ENCODE measurements at places on chromosomes 5 and 9. TPM values are rescaled to one million over a fixed set of nuclear protein-coding genes. Genes with fewer than 3 reads are reported as not detected.
A peak's percentile ranks its signal among the peaks of the same experiment; 100 is the strongest.

Gene TAF1L
- total RNA-seq = not detected

Gene FAM78A
- 0.18 TPM for total RNA-seq

Gene LCN2
- total RNA-seq = 0.38 TPM

Gene JAKMIP2
- 2.1 TPM for total RNA-seq

Gene CFAP90
- total RNA-seq = 0.11 TPM

Gene GRXCR2
- total RNA-seq = not detected

Gene GPR21
- 0.29 TPM for total RNA-seq

Gene FOXE1
- not detected for total RNA-seq

GRCh38 chr5:159844267-159845121, 71.8 kb upstream of the ADRA1B start:
- H3K36me3 ChIP-seq = no peaks in the 10 kb centered on the region
- no peaks in the 10 kb centered on the region for H3K27me3 ChIP-seq
- no peak overlapping the region for H3K27ac ChIP-seq
- no peak for DNase-seq
- H3K4me3 ChIP-seq = no peak overlapping the region
- no peaks in the 10 kb centered on the region for H3K4me1 ChIP-seq

DNA sequence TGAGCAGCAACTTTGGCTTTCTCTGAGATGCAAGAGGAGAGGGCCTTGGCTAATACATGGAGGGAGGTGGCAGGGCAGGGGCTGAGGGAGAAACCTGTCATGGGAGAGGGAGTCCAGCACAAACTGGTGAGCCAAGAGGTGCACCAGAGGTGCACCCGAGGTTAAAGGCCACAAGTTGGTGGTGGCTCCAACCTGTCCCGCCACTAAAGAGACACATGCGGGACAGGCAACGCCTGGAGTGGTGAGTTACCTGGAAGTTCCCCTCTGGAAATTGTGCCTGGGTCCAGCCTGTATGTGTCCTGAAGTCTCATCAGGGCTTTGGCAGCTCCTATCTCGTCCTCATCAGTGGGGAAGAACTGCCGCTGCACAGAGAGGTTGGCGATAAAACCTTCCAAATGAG, 14.0 kb downstream of the P4HA2 start:
- H3K4me1 ChIP-seq = no peaks in the 10 kb centered on the region
- H3K4me3 ChIP-seq = no peak overlapping the region
- H3K36me3 ChIP-seq = peaks cover 76% of the 10 kb centered on the region
- DNase-seq = no peak

- no peaks in the 10 kb centered on the region for H3K4me1 ChIP-seq
- no peaks in the 10 kb centered on the region for H3K36me3 ChIP-seq
- H3K4me3 ChIP-seq = no peak overlapping the region
- DNase-seq = no peak
- no peak overlapping the region for H3K27ac ChIP-seq
Measured at GRCh38 chr5:76290321-76290757, 112.7 kb upstream of the IQGAP2 start.

GRCh38 chr5:117041926-117042595, 467.4 kb upstream of the SEMA6A start:
- H3K36me3 ChIP-seq = no peaks in the 10 kb centered on the region
- H3K27ac ChIP-seq = no peak overlapping the region
- H3K27me3 ChIP-seq = no peaks in the 10 kb centered on the region
- H3K4me1 ChIP-seq = no peaks in the 10 kb centered on the region
- no peak overlapping the region for H3K4me3 ChIP-seq

GRCh38 chr9:132582276-132582785, at the start of gene BARHL1:
TSS of gene BARHL1 (plus strand) at chr9:132582606. CDS start at chr9:132582798, 192 bp downstream.
- no peak within 1 kb of the TSS for H3K4me3 ChIP-seq
- peaks cover 18% of the 10 kb centered on the region for H3K27me3 ChIP-seq
- H3K36me3 ChIP-seq = no peaks in the 10 kb centered on the region
- H3K27ac ChIP-seq = no peak within 1 kb of the TSS
- DNase-seq = no peak

DNA sequence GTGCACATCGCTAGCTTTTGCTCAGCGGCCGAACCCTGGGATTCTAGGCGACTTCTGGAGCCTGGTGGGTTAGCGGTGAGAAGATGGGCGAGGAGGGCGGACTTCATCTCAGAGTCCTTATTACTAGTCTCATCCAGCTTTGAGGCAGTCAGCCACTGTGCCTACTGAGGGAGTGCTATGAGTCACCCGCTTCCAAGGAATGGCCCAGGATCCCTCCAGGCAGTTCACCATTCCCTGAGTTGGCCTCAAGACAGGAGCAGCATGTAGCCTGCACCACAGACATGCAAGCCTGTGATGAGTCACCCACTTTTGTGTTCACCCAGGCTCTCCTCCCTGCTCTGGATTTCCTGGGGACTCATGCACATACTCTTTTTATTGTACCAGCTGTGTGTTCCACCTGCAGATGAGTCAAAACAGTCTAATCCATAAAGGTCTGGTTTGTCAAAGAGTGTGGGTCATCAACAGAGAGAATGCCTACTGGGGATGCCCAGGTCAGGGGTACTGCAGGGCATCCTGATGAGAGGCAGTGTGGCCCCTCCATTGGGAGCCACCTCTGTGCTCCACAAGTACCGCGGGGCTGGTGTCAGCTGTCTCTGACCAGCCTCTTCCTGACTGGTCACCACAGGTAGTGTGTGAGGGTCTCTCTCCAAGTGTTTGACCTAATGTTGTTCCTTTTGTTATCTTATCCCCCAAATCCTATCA, 20.2 kb downstream of the SLC22A5 start:
- peaks cover 3% of the 10 kb centered on the region for H3K36me3 ChIP-seq
- H3K4me1 ChIP-seq = peaks cover 37% of the 10 kb centered on the region
- H3K27ac ChIP-seq = no peak overlapping the region
- DNase-seq = no peak
- H3K4me3 ChIP-seq = no peak overlapping the region

- DNase-seq = no peak
- no peak overlapping the region for H3K4me3 ChIP-seq
- peaks cover 67% of the 10 kb centered on the region for H3K4me1 ChIP-seq
- peaks cover 2% of the 10 kb centered on the region for H3K36me3 ChIP-seq
- no peaks in the 10 kb centered on the region for H3K27me3 ChIP-seq
- no peak overlapping the region for H3K27ac ChIP-seq
Measured at GRCh38 chr5:39413771-39414170, 11.0 kb downstream of the DAB2 start.

- no peak overlapping the region for H3K4me3 ChIP-seq
- no peaks in the 10 kb centered on the region for H3K27me3 ChIP-seq
- no peaks in the 10 kb centered on the region for H3K4me1 ChIP-seq
- H3K36me3 ChIP-seq = no peaks in the 10 kb centered on the region
Measured at GRCh38 chr5:118802335-118802734, 186.0 kb downstream of the DTWD2 start.

GRCh38 chr9:22469928-22470544, 23.4 kb downstream of the DMRTA1 start:
- peak; percentile 24 for DNase-seq
- no peak overlapping the region for H3K27ac ChIP-seq
- no peaks in the 10 kb centered on the region for H3K36me3 ChIP-seq
- no peaks in the 10 kb centered on the region for H3K27me3 ChIP-seq
- H3K4me1 ChIP-seq = no peaks in the 10 kb centered on the region
- H3K4me3 ChIP-seq = no peak overlapping the region

DNA sequence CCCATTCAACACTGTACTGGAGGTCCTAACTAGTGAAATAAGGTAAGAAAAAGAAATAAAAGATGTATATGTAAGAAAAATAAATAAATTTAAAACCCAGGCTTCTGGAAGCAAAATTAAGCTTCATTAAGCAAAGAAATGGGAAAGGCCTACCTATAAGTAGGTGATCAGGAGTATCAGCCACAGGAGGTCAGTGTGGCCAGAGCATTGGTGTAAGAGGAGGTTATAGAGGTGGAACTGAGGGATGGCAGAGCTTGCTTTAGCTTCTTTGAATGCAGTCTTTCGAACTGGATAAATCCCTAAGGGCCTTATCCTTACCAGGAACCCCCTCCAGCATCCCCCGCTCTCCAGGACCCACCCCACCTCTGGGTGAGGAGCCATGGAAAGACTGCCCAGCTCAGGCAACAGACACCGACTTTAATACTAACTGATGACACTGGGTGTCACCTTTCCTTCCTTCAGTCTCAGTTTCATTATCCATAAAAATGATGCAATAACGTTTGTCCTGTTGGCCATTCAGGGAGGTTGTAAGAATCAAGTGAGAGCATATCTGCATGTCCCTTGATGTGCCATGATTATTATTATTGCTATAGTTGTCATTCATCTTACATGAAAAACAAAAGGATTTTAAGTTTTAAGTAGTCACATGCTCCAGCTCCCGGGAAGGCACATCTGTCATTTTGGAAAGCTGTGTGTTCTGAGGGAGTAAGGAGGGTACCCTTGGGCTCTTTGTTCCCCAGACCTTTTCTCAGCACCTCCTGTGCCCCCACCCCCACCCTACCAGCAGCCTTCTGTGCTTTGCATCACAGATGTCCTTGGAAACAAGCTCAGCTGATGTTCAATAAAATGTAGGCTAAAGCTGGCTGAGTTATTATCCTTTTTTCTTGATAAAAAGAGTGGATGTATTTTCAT, 50.8 kb upstream of the CTNNA1 start:
- H3K36me3 ChIP-seq = no peaks in the 10 kb centered on the region
- H3K27me3 ChIP-seq = no peaks in the 10 kb centered on the region
- peaks cover 39% of the 10 kb centered on the region for H3K4me1 ChIP-seq
- DNase-seq = peak; percentile 23

GRCh38 chr9:88221105-88221504, 82.8 kb upstream of the SPATA31C2 start:
- peaks cover 5% of the 10 kb centered on the region for H3K27me3 ChIP-seq
- no peak for DNase-seq
- no peaks in the 10 kb centered on the region for H3K36me3 ChIP-seq
- no peak overlapping the region for H3K27ac ChIP-seq
- no peak overlapping the region for H3K4me3 ChIP-seq

- H3K36me3 ChIP-seq = peaks cover 34% of the 10 kb centered on the region
- H3K27me3 ChIP-seq = no peaks in the 10 kb centered on the region
- H3K27ac ChIP-seq = no peak overlapping the region
Measured at GRCh38 chr9:126453156-126453963, 126.7 kb downstream of the MVB12B start.

DNA sequence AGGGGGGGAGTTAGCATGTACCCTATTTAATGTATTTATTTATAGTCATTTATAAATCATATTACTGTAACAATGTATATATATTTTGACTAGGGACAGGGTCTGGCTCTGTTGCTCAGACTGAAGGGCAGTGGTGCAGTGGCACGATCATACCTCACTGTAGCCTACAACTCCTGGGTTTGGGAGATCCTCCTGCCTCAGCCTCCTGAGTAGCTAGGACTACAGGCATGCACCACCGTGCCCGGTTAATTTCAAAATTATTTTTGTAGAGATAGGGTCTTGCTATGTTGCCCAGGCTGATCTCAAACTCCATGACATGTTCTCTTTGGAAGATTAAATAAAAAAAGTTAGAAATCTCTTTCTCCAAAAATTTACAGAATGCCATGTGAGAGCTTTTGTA, 52.8 kb downstream of the ARHGEF28 start:
- peaks cover 52% of the 10 kb centered on the region for H3K4me1 ChIP-seq
- no peak for DNase-seq
- H3K27ac ChIP-seq = peak overlapping the region; percentile 80
- no peak overlapping the region for H3K4me3 ChIP-seq

DNA sequence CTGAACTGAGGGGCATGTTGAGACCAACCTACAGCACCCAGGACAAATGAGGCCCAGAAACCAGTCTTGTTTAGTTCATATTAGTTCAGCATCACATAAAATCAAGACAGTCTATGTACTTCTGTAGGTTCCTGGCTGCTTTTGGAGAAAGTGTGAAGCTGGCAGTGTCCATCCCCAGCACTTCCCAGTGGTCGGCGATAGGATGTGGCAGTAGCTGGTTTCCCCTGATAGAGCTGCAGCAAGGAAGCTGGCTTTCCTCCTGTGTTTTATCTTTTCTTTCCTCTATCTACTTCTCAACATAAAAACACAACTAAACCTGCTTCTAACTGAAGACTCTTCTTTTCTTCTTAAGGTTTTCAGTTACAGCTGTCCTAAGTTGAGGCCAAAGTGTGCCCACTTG, 43.0 kb upstream of the SLC46A2 start:
- DNase-seq = no peak
- H3K4me3 ChIP-seq = no peak overlapping the region
- no peaks in the 10 kb centered on the region for H3K36me3 ChIP-seq
- H3K4me1 ChIP-seq = no peaks in the 10 kb centered on the region

DNA sequence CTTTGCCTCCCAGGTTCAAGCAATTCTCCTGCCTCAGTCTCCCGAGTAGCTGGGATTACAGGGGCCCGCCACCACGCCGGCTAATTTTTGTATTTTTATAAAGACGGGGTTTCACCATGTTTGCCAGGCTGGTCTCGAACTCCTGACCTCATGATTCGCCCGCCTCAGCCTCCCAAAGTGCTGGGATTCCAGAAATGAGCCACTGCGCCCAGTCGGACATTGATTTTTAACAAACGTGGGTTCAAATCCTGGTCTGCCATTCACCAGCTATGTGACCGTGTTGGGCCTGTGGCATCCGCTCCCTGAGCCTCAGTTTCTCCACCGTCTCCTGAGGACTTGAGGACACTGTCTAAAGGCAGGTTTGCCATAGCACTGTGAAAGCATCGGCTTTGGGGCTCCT, 41.8 kb upstream of the NEK6 start:
- no peak overlapping the region for H3K4me3 ChIP-seq
- H3K4me1 ChIP-seq = peaks cover 42% of the 10 kb centered on the region
- H3K27ac ChIP-seq = no peak overlapping the region
- no peak for DNase-seq
- H3K36me3 ChIP-seq = no peaks in the 10 kb centered on the region

DNA sequence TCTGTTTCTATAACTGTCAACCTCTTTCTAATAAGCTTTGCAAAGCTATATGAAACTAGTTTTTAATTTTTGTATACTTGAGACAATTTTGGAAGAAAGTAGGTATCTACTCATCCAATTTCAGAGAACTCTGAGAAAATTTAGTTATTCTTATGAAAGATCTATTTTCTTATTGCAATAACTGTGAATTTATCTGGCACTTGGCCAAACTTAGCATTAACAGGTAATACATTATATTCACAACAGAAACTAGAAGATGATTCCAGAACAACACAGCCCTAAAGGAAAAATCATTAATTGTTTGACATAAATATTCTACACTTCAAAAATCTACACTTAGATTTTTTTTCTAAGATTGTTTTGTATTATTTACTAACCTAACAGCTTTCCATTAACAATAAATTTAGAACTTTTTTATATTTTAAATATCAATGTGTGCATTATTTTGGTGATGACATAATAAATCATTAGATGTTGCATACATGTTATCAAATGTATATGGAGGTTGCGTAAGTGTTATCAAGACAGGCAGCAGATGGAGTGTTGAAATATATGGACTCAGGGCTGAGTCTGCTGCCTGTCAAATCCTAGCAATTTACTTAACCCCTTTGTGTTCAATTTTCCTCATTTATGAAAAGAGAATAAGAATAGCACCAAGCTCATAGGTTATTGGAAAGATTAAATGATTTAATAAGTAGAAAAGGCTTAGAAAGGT, 141.8 kb downstream of the MUSK start:
- H3K27ac ChIP-seq = no peak overlapping the region
- no peak for DNase-seq
- no peaks in the 10 kb centered on the region for H3K36me3 ChIP-seq
- no peaks in the 10 kb centered on the region for H3K27me3 ChIP-seq
- no peak overlapping the region for H3K4me3 ChIP-seq
